Non-pigmented ciliary epithelial cell (primary cell): ENCODE measurements at places on chromosomes 12 and 14.

DNA sequence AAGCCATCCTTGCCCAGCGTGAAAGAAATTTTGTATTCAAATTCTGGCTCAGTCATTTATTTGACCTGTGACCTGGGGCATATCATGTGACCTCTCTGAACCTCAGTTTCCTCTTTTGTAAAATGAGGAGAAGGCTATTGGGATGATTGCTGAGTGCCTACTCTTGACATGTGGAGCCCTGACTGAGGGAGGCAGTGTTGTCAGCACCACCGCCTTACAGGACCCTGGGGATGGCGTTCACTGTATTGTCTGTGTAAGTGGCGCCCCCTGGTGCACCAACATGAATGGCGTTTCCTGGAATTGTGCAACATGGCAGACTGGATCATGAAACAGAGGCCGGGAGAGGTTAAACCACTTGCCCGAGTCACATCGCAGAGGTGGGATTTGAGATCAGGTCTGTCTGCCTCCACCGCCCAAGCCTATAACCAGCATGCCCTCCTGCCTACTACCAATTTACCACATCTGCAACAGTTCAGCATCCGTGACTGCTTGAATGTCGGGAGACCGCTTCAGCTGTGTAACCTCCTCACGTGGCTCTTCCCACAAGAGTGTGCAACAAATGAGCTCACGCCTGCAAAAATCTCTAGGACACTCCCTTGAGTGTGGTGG is 20.1 kb upstream of the CCDC63 start:
- peak; percentile 28 for DNase-seq

DNA sequence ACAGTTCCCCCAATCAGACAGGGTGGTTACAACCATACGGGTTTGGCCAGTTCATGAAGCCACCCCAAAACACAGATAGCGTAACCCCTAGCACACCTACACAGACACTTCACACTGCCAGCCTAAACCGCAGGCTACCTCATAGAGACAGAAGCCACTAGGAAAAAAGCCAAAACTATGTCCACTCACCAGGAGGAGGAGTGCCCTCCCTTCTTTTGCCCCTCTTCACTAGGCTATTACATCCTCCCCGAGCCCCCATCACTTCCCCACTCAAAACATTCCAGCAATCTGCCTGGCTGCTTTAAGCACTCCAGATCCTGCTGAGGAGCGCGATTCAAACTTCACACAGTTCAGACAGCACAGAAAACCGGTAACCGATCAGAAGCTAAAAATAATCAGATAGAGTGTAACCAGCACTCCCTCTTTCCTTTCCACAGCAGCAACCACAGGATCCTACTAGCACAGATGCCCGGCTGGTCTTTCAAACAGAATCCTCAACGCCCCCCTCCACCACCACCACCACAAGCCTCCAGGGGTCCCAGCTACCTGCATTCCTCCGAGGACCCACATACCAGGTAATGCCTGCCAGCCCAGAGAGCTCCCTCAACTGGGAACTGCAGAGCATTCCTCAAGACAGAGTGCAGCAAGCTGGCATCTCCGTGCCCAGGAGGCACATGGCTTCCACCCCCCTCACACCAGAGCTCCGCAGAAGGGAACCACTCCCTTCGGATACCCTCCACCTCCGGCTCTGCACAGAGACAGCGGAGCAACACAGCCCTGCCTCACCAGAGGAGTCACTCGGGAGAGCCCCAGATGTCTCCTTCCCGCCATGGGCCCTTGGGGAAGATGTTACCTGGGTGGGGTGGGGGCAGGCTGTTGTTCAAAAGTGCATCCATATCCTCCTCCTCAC is 1.5 kb downstream of the CHD4 start:
- no peak for DNase-seq

- no peak for DNase-seq
Observed at GRCh38 chr12:13937735-13938134, 43.7 kb downstream of the GRIN2B start.

DNA sequence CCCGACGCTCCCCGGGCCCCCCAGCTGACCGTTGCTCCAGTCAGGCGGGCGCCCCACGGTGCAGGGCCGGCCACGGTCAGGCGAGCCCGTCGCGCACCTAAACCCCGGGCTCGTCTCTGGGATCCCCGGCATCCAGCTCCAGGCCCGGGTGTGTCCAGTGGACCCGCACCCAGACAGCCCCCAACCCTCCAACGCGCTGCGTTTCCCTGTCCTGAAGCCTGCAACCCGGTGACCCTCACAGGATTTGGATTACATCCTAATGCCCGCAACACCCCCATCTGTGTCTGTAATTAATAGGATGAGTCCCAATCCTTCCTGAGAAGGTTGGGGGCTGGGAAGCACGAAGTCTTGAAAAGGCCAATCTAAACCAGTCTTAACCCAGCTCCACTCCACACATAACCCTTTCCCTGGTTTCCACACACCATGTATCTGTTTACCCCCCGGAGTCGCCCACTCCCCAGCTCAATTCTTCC is 10.4 kb downstream of the CPNE6 start:
- DNase-seq, result no peak

- DNase-seq, result no peak
Observed at GRCh38 chr14:106883218-106883692, 1356.9 kb downstream of the TMEM121 start.
